Transverse colon (tissue), 4 donors: ENCODE measurements at places on chromosomes 12 and 14. TPM values are rescaled to one million over a fixed set of nuclear protein-coding genes. Genes with fewer than 3 reads are reported as not detected.

RNASE7 gene
- 0.48 TPM for total RNA-seq

DNA sequence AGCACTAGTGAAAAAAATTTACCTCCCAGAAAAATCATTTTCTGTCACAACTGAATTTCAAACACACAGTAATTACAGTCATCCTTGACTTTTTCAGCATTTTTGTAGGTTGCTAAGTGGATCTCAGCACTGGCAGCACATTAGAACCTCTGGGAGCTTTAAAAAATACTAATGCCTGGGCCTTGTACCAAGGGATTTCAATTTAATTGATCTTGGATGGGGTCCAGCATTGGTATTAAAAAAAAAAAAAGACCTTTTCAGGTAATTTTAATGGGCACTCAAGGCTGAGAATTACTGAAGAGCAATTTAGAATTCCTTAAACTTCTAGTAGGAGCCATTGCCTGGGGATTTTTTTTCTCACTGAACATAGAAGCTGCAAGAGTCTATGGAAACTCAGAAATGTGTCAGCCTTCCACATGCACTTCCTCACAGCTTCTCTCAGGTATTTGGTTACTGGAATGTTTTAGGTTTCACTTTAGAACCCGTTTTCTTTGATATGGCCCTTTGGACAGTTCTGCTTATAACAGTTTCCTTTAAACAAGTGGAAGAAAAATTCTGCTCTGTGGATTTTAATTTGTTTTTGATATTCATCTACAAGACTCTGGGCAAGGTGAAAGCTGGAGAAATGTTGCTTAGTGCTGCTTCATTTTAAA lies 88.5 kb upstream of the DACT1 start:
- H3K36me3 ChIP-seq = no peaks in the 10 kb centered on the region
- no peaks in the 10 kb centered on the region for H3K4me1 ChIP-seq
- H3K27me3 ChIP-seq = no peaks in the 10 kb centered on the region
- H3K4me3 ChIP-seq = no peak overlapping the region
- DNase-seq = no peak

HOXC12 gene
- total RNA-seq = not detected

GRCh38 chr14:84819528-84819927 lies 710.4 kb upstream of the FLRT2 start:
- H3K4me3 ChIP-seq = no peak overlapping the region
- DNase-seq = no peak
- no peaks in the 10 kb centered on the region for H3K27me3 ChIP-seq
- no peaks in the 10 kb centered on the region for H3K4me1 ChIP-seq
- H3K27ac ChIP-seq = no peak overlapping the region

GRCh38 chr14:64109819-64110554 lies 184.2 kb downstream of the ESR2 start:
- no peak overlapping the region for H3K4me3 ChIP-seq
- H3K4me1 ChIP-seq = no peaks in the 10 kb centered on the region
- no peak overlapping the region for H3K27ac ChIP-seq
- H3K36me3 ChIP-seq = no peaks in the 10 kb centered on the region
